ENCODE measurements at places on chromosomes 11 and 22.

DNA sequence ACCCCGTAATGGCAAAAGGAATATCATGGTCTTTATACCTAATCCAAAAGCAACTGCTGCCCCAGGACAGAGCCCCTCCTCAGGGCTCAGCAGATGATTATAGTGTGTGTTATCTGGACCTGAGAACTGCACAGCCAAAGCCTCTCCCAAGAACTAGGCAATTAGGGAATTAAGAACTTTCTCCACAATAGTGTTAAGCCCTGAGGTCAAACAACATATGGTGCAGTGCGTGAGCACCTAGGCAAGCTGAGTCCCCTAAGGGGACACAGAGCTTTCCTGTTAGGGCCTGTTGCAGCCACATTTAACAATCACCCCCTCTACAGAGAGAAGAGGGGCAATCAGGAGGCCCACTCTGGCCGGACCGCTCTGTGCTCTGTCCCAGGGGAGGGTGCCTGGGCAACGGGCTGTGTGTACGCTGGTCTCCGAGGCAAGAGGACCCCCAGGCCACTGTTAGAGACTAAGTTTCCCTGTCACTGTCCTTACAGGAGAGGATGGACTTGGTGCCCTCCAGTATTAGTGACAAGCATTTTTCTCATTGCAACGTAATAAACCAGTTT is 1.4 kb upstream of the KCNJ5 start:
- no peak for DNase-seq

DNA sequence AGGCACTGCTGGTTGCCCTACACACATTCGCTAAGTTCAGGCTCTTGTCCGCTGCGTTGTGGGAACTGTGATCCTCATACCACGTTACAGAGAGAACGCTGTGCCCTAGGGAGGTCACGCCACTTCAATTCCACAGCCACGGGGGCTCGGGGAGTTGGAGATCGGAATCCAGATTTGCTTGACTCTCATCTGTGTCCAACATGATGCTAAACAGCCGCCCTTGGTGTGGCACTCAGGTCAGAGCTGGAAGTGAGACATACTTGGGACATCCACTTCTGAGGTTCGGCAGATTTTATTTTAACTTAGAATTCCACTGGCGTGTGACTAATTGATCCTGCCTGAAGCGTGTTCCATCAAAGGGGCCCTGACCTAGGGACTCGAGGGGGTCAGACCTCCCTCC is 41.7 kb downstream of the RIBC2 start:
- DNase-seq: no peak

GRCh38 chr22:16594026-16594425 is 1.4 kb upstream of the CCT8L2 start:
- DNase-seq: no peak

DNA sequence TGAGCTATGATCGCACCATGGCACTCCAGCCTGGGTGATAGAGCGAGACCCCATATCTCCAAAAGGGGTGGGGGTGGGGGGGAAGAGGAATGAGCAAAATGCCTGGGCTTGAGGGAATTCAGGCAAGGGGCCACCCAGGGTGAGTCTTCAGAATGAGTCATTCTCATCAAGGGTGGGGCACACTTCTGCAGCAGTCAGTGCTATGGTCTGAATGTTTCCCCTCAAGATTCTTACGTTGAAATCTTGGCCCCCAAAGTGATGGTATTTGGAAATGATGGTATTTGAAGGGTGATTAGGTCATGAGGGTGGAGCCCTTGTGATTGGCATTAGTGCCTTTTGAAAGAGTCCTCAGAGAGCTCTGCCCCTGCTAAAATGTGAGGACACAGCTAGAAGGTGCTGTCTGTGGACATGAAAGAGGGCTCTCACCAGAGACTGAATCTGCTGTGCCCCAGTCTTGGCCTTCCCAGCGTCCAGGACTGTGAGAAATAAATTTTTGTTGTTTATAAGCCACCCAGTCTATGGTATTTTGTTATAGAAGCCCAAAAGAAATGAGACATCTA is 86.4 kb upstream of the THY1 start:
- DNase-seq: no peak

DNA sequence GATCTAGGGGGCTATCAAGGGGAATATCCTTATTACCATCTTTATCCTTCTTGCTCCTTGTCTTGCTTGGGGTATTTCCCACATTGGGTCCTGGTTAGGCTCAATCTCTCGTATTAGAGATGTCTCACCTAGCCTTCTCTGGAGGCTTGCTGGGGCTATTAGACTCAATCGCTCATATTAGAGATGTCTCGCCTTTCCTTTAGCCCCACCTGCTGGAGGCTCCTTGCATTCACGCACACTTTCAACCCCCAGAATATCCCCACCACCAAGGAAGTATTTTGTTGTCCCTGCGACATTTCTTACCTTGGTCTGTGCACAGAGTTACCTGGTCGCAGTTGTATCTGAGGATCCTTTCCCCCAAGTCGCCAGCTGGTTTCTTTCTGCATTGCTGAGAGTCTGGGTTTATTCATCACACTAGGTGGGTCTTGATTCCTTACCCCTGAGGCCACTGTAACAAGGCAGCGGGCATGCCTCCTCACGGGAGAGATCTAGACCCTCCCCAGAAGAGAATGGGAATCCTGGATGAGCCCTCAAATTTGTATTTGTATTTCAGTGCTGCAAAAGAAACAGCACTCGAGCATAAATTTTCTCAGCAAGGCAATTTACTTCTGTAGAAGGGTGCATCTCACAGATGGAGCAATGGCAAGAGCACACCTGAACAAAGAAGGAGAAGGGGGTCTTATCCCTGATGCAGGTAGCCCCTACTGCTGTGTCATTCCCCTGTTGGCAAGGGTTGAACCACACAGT is 15.9 kb upstream of the HYLS1 start:
- peak; percentile 65 for DNase-seq

GRCh38 chr11:111723595-111723994 is 42.6 kb downstream of the PPP2R1B start:
- DNase-seq: no peak

DNA sequence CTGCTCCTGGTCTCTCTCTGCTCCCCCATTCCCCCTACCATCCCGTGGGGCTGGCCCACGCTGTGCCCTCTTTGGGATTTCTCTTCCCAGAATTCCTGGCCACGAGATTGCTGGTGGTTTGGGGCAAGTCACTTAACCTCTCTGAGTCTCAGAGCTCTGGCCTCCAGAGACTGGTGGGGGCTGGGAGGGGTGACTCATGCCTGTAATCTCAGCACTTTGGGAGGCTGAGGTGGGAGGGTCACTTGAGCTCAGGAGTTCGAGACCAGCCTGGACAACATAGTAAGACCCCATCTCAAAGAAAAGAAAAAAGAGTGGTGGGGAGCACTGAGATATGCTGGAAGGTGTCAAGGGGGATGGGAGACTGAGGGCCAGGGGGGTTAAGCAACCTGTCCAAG is 18.3 kb downstream of the OTUB1 start:
- DNase-seq: no peak

DNA sequence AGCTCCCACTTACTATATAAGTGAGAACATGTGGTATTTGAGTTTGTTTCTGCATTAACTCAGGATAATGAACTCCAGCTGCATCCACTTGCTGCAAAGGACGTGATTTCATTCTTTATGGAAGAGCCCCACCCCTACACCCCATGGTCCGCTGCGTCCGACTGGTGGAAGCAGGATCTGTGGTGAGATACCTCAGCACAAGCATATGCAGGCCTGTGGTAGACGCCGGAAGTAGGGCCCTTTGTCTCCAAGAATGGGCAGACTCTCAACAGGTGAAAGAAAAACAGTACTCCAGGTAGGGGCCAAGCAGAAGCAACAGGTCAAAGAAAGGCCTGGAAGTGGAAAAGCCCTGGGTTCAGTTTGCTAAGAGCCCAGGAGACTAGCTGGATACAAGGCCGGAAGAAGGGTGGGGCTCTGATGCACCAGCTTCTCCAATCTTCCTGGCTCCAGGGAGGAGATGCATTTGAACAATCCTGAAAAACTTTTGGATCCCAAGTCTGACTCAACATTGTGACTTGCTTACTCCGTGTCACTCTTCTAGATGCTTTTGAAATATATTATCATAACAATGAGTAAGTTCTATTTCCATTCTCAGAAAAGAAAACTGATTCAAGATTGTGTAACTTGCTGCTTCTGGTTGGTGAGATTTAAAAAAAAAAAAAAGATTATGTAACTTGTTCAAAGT is 30.4 kb downstream of the NEAT1 start:
- DNase-seq: no peak

DNA sequence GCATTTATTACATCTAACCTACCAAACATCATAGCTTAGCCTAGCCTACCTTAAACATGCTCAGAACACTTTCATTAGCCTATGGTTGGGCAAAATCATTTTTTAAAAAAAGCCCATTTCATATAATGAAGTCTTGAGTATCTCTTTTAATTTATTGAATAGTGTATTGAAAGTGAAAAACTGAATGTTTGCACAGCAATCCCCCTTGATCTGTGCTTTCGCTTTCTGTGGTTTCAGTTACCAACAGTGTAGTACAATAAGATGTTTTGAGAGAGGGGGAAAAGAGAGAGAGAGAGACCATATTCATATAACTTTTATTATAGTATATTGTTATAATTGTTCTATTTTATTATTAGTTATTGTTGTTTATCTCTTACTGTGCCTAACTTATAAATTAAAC is 8.4 kb upstream of the MAP6 start:
- DNase-seq: no peak

DNA sequence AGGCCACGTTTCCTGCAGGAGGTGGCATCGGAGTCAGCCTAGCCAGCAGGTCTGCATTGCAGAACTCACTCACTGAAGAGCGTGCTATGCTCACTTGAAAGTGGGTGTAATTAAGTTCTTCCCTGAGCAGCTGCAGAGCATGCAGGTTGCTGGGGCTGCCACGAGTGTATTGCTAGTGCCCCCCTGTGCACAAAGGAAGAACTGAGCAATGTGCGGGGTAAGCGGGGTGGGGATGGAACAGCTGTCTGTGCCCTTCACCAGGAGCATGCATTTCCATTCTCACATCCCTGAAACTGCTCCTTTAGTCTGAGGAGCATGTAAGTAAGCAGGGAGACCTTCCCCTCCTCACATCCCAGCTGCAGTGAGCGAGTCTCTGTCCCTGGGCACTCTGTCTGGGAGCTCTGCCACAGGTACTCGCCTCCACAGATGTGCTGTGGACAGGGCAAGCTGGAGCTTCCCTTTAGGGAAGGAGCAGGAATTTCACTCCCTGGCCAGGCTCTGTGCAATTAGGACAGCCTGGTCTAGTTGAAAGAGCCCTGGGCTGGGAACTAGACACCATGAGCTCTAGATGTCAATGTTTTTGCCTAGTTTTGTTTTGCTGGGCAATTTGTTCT is 1031.8 kb downstream of the NTM start:
- peak; percentile 79 for DNase-seq

DNA sequence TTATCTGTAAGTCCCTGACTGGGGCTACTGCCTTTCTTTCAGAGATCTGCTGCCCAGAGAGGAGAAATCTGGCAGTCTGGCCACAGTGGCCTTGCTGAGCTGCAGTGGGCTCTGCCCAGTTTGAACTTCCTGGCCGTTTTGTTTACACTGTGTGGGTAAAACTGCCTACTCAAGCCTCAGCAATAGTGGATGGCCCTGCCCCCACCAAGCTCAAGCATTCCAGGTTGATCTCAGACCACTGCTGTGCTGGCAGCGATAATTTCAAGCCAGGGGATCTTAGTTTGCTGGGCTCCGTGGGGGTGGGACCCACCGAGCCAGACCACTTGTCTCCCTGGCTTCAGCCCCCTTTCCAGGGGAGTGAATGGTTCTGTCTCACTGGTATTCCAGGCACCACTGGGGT is 117.5 kb downstream of the TRPC6 start:
- no peak for DNase-seq

- no peak for DNase-seq
Measured at GRCh38 chr11:5624489-5625279, at the start of gene TRIM34. Gene TRIM34, plus strand, starts transcription at chr11:5625001. Its CDS starts 7,331 bp downstream, at chr11:5632332.

DNA sequence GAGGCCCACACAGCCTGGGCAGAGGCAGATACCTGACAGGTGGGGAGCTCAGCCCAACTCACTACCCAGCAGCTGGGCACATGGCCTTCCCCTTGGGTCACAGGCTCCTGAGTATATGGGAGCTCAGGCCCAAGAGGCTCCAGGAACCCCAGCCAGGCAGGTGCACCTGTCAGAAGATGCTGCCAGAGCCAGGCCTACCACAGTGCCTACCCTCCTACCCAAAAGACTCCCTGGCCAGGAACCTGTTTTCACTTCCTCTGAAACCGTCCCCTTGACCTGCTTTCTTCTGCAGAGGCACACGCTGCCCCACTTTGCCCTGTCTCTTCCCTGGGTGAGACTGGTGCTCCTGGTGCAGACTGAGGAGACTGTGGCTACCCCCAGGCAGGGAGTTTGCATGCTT is 2.9 kb downstream of the CHID1 start:
- no peak for DNase-seq

- no peak for DNase-seq
Measured at GRCh38 chr11:35106595-35106994, 32.4 kb upstream of the CD44 start.

DNA sequence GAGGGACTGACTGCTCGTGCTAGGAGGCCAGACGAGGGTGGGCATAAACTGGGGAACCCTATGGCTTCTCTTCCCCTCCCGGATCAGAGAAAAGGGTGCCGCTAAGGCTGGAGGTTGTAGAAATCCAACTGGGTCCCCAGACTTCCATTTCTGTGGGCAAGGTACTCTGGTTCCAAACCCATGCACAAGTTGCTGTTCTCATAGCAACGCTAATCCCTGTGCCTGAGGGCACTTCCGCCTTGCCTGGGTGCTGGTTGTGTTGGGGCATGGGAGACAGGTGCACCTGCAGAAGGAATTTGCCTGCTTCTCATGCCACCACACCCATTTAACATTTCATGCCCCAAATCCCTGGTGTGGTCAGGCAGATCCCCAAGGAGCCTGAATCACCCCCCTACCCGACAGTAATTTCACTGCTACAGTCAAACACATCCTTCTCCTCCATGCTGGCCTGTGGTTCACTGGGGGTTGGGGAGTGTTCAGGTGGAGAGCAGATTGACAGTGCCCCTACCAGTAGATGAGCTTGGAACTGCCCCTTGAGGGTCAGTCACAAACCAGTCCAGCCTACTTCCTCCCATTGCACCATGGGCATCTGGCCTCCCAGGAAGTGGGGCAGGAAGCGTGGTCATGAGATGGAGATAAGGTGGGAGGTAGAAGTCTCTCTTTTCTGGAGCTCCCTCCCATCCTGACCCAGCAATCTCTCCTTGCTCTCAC is 1.2 kb downstream of the C2CD2L start:
- no peak for DNase-seq

DNA sequence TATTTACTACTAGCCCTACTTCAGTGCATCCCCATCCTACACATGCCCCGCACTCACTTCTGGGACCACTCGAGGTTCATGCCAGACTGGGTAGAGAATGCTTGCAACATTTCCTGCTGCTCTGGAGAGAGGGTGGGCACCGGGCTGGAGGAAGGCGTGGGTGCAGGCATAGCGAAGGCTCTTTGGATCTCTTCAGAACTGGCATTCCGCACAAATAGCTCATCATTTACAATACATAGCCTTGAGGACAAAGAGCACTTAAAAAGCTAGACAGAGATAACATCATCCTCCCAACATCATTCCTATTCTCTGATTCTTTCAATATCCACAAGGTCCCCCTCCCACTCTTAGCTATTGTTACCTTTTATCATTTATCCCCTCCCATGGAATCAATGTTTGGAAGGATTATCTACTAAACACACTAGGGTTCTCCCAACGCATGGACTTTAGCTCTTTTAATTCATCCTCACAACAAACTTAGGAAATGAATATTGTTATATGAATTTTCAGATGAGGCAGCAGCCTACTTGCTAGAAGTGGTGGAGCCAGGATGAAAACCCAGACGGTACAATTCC is 2.5 kb upstream of the TMEM223 start:
- no peak for DNase-seq
